CD4-positive, alpha-beta T cell treated with Interleukin-4 for 1 hour (primary cell): ENCODE measurements at places on chromosomes 5 and 9.

DNA sequence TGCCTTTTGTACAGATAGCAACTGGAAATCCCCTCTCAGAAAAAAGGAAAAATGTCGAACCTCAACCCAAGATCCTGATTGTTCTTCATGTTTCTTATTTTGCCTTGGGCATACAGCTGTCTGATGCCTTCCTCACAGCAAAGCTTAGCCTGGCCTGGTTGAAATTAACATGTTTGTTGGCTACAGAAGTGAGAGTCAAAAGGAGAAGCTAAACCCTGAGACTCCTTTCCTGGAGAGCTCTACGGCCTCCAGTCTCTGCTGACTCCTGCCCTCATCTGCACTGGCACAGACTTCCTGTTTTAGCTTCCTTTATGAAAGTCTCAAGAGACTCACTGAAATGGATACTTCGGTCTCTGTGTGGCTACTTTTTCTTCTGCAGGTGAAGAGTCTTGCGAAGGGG lies 186.7 kb downstream of the PARP8 start:
- peak; percentile 67 for DNase-seq

GRCh38 chr9:131630205-131630831 lies 85.0 kb downstream of the PRRT1B start:
- peak; percentile 57 for DNase-seq

- no peak for DNase-seq
These were observed 1000.5 kb downstream of the PTPRD start for GRCh38 chr9:9612270-9612669.

DNA sequence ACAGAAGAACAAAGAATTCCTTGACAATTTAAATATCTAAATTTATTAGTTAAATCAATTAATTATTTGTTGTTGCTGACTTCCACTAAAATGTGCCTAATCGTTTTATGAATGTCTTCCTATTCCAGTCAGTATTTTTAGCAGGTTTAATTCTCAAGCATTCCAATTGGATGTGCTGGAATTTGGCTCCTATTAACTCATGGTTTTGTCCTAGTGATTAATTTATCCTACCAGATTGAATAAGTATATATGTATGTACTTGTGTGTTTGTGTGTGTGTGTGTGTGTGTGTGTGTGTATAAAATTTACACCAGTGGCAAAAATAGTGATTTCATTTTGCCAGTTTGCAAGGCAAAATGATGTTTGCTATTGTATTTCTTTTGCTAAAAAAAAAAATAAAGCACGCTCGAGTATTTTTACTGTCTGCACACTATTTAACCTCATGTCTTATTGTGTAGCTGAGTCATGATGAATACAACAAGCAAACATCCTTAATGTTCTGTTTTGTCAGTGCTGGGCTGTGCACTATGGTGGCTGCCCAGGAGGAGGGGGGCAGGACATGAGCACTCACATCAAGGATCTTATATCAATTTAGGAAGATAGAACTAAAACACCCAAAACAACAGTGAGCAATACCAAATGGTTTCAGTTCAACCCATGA lies 375.5 kb downstream of the PDE4D start:
- no peak for DNase-seq

- DNase-seq: no peak
These were observed 464.6 kb upstream of the ACTBL2 start for GRCh38 chr5:57947181-57947580.

DNA sequence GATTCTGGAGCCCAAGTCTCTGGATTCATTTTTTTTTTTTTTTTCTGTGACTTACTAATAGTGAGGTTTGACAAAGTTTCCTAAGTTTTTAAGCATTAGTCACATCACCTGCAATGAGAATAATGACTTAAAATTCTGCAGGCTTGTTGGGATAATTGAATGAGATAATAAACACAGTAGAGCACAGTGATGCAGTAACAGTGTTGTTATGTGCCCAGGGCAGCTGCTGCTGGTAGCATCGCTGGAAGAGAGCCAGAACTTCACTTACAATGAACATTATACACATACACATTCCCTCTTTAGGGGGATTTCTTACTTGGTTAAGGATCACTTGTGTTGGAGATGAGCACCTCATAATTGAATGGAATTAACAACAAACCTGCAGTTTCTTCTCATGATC lies 78.9 kb downstream of the ALDH7A1 start:
- no peak for DNase-seq

GRCh38 chr5:158777647-158778350 lies 321.9 kb downstream of the EBF1 start:
- DNase-seq: no peak

- DNase-seq: peak; percentile 24
These were observed 89.8 kb downstream of the SLC1A3 start for GRCh38 chr5:36696059-36696673.

DNA sequence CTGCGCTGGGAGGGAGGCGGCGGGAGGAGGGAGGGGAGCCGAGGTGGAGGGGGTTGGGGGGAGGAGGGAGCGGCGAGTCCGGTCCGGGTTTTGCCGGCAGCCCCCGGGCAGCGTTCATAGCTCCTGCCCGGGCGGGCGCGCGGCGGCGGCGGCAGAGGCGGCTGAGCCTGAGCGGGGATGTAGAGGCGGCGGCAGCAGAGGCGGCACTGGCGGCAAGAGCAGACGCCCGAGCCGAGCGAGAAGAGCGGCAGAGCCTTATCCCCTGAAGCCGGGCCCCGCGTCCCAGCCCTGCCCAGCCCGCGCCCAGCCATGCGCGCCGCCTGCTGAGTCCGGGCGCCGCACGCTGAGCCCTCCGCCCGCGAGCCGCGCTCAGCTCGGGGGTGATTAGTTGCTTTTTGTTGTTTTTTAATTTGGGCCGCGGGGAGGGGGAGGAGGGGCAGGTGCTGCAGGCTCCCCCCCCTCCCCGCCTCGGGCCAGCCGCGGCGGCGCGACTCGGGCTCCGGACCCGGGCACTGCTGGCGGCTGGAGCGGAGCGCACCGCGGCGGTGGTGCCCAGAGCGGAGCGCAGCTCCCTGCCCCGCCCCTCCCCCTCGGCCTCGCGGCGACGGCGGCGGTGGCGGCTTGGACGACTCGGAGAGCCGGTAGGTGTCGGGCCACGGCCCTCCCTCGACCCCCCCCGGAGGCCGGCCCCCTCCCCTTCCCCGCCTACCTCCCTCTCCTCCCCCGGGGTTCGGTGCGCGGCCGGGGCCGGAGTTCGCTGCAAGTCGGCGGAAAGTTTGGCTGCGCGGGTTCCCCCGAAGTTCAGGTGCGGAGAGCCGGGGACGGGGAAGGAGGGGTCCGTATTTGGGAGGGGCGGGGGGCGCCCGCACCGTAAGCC lies at the start of gene CXXC5:
CXXC5 (plus strand) TSS at position 145 of the 877 bp plus-strand sequence. CDS start 32,175 bp downstream, outside the sequence.
- DNase-seq: peak; percentile 71

DNA sequence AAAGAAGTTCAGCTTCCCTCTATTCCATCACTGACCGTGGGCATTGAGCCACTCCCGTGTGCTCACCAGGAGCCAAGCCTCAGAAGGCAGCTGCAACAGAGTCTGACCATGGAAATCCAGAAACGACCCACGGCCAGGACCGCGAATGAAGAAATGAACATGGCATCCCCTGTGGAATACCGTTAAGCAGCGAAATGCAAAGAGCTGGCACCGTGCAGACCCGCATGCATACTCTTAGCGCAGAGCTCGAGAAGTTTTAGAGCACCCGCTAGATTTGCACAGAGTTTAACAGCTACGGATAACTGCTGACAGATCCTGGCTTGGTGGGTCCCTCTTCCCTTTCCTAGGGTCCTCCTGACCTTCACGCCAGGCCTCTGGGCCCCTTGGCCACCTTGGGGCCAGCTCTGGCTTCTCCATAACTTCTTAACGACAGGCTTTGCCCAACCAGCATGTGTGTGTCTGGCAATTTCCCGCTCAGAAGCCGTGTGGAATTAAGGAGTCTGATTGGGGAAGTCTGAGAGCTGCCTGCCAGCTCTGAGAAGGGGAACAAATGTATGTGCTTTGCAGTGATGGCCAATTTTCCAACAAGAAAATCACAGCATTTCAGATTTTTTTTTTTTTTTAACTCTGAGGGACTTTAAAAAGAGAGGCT lies 75.3 kb upstream of the COL5A1 start:
- DNase-seq: no peak

DNA sequence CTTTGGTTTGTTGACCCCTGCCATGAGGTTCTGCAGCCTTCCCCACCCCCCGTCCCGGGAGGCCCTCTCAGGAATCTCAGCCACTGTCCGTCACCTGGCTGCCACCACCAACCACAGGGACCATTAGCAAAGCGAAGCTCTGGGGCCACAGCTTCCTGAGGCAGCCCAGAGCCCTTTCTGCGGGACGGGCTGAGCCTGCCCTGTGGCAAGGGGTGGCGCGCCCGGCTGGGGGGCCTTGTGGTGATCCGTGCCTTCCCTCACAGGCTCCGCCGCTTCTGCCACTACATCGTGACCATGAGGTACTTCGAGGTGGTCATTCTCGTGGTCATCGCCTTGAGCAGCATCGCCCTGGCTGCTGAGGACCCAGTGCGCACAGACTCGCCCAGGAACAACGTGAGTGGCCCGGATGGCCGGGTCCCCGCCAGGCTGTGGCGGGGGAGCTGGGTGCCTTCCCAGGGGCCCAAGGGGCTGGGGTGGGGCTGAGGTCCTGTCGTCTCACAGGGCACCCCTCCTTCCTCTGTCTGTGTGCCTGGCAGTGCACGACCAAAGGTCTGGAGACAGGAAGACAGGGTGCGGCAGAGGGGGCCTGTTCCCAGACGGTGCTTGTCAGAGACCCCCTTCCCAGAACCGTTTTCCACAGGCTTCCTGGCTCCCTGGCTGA lies 169.2 kb downstream of the CACNA1B start:
- peak; percentile 5 for DNase-seq

- no peak for DNase-seq
These were observed 81.1 kb upstream of the SPIN1 start for GRCh38 chr9:88307136-88307535.

- DNase-seq: no peak
These were observed 8.8 kb downstream of the RXRA start for GRCh38 chr9:134335061-134335460.

- no peak for DNase-seq
These were observed 130.6 kb upstream of the PDE4D start for GRCh38 chr5:60024104-60024503.

GRCh38 chr9:13128266-13128860 lies 151.1 kb downstream of the MPDZ start:
- no peak for DNase-seq

- no peak for DNase-seq
These were observed 131.4 kb upstream of the LHFPL2 start for GRCh38 chr5:78779771-78780616.

DNA sequence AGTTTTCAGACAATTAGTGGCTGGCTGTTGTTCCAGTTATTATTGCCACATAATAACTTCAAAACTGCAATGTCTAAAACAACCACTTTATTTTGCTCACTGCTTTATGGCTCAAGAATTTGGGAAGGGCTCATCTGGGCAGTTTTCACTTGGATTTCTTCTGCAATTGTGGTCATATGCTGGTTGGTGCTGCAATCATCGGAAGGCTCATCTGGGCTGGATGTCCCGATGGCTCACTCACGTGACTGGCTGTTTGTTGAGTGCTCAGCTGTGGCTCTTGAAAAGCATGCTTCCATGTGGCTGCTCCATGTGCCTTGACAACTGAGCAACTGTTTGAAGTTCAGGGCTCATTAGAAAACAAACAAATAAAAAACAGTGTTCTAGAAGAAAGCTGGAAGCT lies 1032.5 kb downstream of the DTWD2 start:
- DNase-seq: no peak

DNA sequence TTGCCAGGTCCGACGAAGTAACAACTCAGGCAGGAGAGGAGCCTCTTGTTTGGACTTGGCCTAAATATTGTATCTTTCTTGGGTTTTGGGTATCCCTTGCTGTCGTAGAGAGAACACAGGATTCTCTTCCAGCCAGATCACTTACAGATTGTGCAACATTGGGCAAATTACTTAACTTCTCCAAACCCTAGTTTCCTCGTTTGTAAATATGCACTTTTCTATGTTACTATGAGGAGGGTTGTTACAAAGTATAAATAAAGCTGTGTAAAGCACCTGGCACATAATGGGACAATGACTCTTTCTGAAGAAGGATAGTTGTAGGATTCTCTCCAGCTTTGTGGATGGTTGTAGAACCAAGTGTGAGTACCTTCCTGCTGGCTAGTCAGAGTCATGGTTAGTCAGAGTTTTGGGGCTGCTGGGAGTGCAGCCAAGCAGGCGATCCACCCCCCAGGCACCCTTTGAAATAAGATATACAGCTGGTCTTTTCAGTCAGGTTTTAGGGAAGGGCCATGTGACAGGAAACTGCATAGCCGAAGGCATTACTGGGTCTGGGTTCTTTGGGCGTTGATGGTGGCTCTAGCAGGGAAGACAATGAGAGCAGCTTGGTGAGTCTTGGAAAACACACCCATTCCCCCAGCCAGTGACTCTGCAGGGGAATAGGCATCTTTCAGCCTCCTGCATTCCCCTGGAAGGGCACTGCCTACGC lies 49.9 kb upstream of the GDNF start:
- DNase-seq: no peak

GRCh38 chr9:118331622-118332045 lies 627.4 kb downstream of the TLR4 start:
- DNase-seq: no peak

GRCh38 chr5:102617191-102618187 lies 118.7 kb upstream of the SLCO6A1 start:
- DNase-seq: no peak

DNA sequence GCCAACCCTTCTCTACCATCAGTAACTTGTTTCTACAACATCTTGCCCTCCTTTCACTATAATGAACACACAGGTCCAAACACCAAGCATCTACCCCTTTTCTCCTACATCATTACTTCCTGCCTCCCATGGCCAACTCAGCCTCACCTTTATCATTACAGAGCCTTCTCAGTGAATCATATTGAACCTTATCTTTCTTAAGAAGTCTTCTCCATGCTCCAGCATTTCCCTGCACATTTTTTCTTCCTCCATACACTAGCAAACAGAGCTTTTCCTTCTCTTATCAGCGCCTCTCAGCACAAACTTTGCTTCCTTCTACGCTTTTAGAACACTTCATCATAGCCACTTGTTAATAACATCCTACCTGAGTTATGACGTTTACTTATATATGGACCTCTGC lies 148.2 kb downstream of the ARL15 start:
- no peak for DNase-seq

DNA sequence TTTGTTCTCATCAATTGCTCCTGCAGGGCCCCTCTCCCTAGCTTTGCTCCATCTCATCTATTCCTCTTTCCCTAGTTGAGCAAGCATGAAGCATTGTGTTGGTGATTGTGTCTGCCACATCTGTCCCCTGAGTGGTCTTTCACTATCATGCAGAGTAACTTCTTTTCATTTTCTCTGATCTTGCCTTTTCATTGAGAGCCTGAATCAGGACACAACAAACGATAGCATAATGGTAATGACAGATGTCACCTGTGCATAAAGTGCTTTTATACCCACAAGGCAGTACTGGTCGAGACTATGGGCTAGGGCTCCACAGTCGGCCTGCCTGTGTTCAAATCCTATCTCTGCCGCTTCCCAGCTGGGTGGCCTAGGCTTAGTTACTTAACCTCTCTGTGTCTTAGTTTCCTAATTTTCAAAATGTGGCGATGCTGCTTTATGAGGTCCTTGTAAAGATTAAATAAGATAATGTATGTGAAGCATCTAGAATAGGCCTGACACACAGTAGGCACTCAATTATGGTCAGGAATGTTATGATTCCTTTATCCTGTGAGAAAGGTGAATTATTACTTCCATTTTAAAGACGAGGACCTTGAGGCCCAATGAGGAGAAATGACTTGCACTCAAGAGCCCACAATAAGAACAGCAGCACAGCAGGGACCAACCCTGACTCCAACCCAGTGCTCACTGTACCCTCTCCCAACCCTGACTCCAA lies 137.1 kb upstream of the ZNF618 start:
- DNase-seq: peak; percentile 1
